DMS153 (cell line): ENCODE measurements at places on chromosomes 6 and 20.

- no peak for DNase-seq
Measured at GRCh38 chr6:10970731-10971130, 73.4 kb downstream of the ELOVL2 start.

DNA sequence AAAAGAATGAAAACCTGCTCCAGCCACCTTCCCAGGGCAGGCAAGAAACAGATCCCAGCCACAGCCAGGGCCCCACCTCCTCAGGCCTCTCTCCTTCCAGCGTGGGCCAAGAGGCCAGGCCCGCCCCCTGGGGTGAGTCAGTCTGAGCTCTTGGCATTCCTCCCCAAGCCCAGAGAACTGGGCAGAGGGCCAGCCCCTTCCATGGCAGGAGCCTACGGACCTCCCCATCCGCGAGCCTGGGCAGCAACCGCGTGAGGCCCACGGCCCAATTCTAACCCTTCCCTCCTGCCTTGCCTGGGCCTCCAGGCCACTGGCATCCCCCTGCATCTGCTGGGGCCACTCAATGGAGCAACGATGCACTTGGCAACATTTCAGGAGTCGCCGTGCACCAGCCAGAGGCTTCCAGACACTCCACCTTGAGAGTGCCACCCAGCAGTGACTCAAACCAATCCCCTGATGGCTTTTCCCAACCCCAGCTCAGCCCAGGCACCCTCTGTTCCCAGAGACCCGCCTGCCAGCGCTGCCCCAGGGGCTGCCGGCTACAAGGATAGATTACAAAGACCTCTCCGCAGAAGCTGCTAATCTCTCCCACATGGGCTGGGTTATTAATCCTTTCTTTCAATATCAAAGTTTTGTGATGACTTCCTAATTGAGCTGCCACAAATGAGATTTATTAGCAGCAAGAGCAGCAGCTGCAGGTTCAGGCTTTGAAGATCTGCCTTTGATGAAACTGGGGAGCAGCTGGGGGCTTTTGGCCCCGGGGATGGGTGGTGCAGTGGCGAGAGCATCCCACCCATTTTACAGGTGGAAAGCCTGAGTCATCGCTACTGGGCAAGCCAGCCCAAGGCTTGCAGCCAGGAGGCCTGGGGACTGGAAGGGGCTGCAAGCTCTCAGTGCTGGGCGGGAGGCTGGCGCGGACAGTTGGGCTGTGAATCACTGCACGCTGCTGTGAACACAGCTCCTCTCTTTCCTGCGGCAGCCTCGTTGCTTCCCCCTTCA lies 85.7 kb downstream of the NFATC2 start:
- DNase-seq = peak; percentile 58

DNA sequence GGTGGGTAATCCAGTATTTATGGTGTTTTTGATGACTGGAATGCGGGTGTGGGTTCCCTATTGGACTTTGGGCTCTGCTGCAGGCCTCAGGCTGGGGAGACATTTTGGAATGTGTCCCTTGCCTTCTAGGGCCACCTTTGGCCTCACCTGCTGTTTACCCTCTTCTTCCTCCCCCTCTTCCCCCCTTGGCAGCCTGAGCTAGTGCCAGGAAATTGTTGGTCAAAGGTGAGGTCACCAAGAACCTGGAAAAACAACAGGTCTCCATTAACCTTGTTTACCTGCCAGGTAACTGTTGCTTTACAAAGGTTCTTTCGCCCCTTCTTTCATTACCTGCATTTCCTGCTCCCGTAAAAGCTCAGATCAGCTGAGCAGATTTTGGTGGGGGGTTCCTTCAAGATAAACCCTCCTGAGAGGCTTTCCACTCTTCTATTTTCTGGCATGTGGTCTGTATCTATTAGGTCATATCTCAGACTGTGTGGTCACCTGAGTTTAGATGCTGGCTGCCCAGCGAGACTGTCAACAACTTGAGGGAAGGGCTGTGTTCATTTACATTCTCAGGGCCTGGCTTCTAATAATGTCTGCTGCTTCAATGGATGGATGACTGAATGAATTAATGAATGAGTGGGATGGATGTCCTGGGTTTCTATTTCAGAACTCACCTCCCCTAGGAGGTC lies 34.7 kb downstream of the VEGFA start:
- DNase-seq = peak; percentile 65

DNA sequence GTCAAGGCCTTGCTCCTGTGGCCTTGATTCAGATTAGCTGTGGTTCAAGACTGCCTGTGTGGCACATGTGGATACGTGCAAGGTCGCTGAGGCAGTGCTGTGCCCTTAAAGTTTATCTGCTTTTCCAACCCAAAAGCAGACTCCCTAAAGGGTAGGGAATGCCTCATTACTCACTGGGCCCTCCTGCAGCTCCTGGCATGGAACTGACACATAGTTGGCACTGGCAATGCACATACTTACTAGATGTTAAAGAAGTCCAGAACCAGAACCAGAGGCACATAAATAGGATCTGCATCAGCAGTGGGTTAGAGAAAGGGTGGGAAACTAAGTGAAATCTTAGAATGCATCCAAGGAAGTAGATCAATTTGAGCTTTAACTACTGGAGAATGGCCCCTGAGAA lies 90.6 kb upstream of the MLN start:
- DNase-seq = no peak

DNA sequence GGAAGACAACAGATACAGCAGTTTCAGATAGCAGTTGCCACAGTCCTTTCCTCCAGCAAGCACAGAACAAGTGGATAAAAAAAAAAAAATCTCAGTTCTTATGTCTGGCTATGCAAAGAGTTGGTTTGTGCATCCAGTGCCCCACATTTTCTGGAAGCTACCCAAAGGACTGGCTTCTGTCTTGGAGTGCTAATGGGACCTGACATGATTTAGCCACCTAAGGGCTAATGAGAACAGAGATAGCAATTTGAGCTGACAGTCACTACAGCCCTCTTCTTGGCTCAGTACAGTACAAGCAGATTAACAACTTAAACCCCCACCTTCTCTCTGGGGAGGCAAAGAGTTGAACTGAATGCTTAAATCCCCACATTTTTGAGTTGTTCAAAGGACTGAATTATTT lies 976.8 kb downstream of the TBC1D32 start:
- DNase-seq = no peak

GRCh38 chr20:14116037-14116436 lies 120.7 kb downstream of the MACROD2 start:
- DNase-seq = no peak

DNA sequence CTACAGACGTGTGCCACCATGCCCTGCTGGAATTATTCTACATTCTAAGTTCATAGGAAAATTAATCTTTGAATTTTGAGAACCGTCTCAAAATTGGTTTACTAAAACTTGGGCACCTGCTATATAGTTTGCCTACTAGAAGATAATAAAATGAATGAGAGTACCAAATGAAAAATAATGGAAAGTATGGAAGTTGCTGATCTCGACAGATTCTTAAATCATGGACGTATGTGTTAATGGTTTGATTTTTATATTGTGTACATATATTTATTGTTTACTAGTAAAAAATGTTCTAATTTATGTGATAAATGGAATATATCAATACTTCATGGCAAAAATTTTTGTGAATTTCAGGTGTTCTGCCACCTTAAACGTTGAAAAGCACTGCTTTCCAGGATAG lies 60.0 kb downstream of the KIZ start:
- no peak for DNase-seq

- DNase-seq = no peak
Measured at GRCh38 chr20:60636417-60636816, 615.6 kb upstream of the CDH4 start.

GRCh38 chr6:139330826-139331500 lies 39.2 kb upstream of the TXLNB start:
- DNase-seq = no peak

- no peak for DNase-seq
Measured at GRCh38 chr6:131636880-131637792, at the start of gene ENPP3. TSS of gene ENPP3 (plus strand) at chr6:131637302. CDS start at chr6:131637385, 83 bp downstream.

GRCh38 chr6:133632906-133633305 lies 256.0 kb upstream of the TCF21 start:
- no peak for DNase-seq

- no peak for DNase-seq
Measured at GRCh38 chr20:46870041-46870440, 24.6 kb upstream of the EYA2 start.

- DNase-seq = no peak
Measured at GRCh38 chr20:46505506-46505905, 7.9 kb downstream of the ZNF334 start.

DNA sequence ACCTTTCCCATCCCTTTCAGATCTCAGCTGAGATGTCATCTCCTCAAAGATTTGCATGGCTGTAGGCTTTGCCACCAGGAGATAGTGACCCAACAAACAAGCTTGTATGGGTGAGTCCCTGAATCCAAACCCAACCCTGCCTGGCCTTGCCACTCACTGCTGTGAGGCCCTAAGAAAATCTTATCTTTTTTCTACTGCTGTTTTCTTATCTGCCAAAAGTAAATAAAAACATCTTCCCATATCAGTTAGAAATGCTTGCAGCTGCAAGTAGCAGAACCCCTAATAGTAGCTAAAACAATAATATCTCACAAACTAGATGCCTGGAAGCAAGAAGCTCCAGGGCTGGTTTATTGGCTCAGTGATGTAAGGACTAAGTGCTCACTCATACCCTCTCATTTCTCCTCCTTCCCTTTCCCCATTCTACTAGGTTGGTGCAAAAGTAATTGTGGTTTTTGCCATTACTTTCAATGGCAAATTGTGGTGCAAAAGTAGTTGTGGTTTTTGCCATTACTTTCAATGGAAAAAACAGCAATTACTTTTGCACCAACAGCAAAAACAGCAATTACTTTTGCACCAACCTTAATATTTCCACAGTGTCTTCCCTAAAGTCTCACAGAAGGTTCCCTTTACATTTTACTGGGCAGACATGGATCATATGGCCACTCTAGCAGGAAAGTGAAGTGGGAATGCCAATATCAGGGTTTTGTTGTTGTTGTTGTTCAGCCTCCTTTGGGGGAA lies 56.7 kb upstream of the PSMF1 start:
- no peak for DNase-seq

- DNase-seq = peak; percentile 28
Measured at GRCh38 chr6:39083231-39083634, 31.8 kb downstream of the SAYSD1 start.

GRCh38 chr6:96886519-96886918 lies 11.2 kb downstream of the NDUFAF4 start:
- no peak for DNase-seq

- DNase-seq = no peak
Measured at GRCh38 chr20:11260611-11261010, 586.8 kb upstream of the JAG1 start.

DNA sequence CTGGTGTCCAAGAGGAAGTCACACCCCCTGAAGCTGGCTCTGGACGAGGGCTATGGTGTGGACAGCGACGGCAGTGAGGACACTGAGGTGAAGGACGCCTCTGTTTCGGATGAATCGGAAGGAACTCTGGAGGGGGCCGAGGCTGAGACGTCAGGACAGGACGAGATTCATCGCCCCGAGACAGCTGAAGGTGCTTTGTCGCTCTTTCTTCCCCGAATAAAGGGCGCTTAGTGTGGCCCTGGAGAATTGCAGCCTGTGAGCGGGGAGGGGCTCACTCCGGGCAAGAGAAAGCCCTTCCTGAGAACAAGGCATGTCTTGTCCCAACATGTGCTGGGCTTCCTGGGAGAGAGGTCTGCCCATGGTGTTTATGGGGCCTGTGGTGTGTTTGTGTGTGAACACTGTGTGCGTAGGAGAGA lies 41.4 kb downstream of the MYT1 start:
- no peak for DNase-seq

DNA sequence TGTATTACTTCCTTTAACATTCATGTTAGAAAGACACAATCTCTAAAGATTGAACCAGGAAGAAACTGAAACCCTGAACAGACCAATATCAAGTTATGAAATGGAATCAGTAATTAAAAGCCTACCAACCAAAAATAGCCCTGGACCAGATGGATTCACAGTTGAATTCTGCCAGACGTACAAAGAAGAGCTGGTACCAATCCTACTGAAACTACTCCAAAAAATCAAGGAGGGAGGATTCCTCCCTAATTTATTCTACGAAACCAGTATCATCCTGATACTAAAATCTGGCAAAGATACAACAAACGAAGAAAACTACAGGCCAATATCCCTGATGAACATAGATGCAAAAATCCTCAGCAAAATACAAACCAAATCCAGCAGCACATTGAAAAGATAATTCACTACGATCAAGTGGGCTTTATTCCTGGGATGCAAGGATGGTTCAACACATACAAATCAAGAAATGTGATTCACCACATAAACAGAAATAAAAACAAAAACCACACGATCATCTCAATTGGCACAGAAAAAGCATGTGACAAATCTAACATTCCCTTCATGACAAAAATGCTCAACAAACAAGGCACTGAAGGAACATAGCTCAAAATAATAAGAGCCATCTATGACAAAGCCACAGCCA lies 15.0 kb downstream of the CDK19 start:
- no peak for DNase-seq

DNA sequence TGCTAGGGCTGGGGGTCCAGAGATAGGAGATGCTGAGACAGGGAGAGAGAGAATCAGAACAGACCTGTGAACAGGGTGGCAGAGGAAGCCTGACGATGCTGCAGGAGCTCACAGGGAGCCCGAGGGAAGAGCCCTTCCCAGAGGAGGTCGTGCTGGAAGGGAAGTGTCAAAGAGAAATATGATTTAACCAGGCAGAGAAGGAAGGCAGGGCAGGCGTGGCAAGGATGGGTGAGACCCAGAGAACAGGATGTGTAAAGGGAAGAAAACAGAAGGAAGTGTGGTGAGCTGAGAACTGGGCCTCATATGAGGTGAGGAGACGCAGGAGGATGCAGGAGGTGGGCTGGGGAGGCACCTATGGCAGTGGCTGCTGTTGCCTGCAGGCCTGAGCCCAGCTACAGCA lies 105.6 kb downstream of the ZDHHC14 start:
- DNase-seq = no peak

GRCh38 chr20:32062776-32063170 lies 10.7 kb downstream of the HCK start:
- no peak for DNase-seq

DNA sequence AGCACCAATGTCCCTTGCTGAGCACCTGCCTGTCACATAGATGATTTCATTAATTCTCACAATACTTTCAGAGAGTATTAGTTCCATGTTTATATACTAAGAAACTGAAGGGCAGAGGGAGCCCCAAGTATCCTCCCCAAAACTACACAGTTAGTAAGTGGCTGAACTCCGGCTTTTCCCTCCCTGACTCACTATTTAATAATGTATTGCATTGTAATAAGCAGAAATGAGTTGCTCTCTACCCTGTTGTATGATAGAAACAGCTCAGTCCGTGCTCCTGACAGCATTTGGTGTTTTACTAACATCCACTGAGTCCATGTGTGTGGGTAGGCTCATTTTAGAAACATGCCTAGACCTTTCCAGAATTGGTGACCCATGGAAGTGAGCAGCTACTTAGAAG lies 76.8 kb downstream of the OLIG3 start:
- DNase-seq = no peak

- DNase-seq = no peak
Measured at GRCh38 chr20:18481596-18481995, 14.4 kb downstream of the POLR3F start.

DNA sequence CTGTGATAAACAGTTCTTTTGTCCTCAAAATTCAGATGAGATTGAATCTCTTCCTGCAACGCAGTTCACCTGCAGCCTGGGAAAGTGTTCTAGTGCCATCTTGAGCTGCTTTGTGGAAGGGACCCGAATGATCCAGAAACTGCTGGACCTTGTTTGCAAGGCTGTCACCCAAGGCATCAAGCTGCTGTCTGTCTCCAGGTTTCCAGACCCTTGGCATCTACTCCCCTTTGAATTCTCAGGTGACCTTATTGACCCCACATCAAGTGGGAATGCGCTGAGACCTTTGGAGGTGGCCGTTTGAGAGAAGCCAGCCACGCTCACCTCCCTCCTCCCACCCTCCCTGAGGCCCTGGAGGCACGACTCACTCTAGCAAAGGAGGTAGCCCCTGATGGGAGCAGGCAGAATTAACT lies 112.5 kb downstream of the EDN3 start:
- DNase-seq = no peak
